ENCODE measurements at places on chromosomes 1 and 21. TPM values are rescaled to one million over a fixed set of nuclear protein-coding genes. Genes with fewer than 3 reads are reported as not detected.

GRCh38 chr1:187755536-187755935, 926.8 kb downstream of the PLA2G4A start:
- no peak for DNase-seq

DNA sequence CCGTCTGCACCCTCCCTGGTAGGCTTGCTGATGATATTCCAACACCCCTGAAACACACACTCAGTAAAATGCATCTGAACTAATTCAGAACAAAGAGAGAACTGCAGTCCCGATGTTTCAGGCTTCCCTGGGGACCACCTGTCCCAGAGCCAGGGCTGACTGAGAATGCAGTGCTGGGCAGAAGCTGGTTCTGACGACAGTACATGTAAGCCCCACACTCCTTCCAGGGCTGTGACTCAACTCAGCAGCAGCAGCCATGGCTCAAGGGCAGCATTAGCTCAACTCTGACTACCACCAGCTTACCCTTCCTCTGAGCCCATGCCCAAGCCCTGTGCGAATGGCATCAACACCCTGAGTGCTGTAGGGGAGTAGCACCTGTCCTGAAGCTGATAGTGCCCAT, 56.4 kb upstream of the SIPA1L2 start:
- DNase-seq, result no peak

DNA sequence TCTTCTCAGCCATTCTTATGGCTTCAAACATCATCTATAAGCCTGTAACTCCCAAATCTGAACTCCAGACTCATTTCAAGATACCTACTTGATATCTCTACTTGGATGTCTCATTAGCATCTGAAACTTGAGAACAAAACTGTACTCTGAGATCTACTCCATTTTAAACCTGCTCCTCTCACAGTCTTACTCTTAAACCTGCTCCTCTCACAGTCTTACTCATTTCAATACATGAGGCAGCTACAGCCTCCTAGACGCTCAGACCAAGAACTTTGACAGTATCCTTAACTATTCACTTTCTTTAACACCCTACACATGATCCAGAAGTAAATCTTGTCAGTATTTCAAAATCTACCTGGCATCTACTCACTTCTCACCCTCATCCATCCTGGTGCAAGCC, 54.3 kb downstream of the NBPF6 start:
- no peak for DNase-seq

GRCh38 chr1:1081311-1082238, 7.5 kb upstream of the RNF223 start:
- DNase-seq, result peak; percentile 4

GRCh38 chr1:223006371-223006770, 136.7 kb downstream of the TLR5 start:
- no peak for DNase-seq

Gene ZZZ3
- total RNA-seq, result 55.8 TPM

Gene PLPPR4
- not detected for total RNA-seq
